ENCODE measurements at places on chromosomes 5 and 9. TPM values are rescaled to one million over a fixed set of nuclear protein-coding genes. Genes with fewer than 3 reads are reported as not detected.

The PCDHA1 gene
- not detected for polyA plus RNA-seq

The ASPN gene
- 5.3 TPM for polyA plus RNA-seq

The GRK6 gene
- polyA plus RNA-seq: 13.5 TPM

The SLC34A3 gene
- polyA plus RNA-seq: not detected

The GLDC gene
- polyA plus RNA-seq: 0.48 TPM

The MAMDC2 gene
- 0.45 TPM for polyA plus RNA-seq

The FUT7 gene
- not detected for polyA plus RNA-seq

The ALDH7A1 gene
- polyA plus RNA-seq: 113 TPM

The IL3 gene
- polyA plus RNA-seq: not detected

The TAF11L5 gene
- not detected for polyA plus RNA-seq

The HAVCR2 gene
- polyA plus RNA-seq: not detected

The ECSCR gene
- polyA plus RNA-seq: 0.49 TPM

The CDK9 gene
- polyA plus RNA-seq: 59.7 TPM

The MLANA gene
- polyA plus RNA-seq: 0.24 TPM

The PCAT7 gene
- polyA plus RNA-seq: not detected

The HOMER1 gene
- 5.3 TPM for polyA plus RNA-seq

The ODF2 gene
- polyA plus RNA-seq: 34.8 TPM

The CER1 gene
- polyA plus RNA-seq: not detected

The CMYA5 gene
- 0.36 TPM for polyA plus RNA-seq

The BAAT gene
- not detected for polyA plus RNA-seq

The CCDC192 gene
- polyA plus RNA-seq: 0.30 TPM
